ENCODE measurements at places on chromosomes 2 and 18. TPM values are rescaled to one million over a fixed set of nuclear protein-coding genes. Genes with fewer than 3 reads are reported as not detected.

The CCBE1 gene
- not detected for total RNA-seq

The ASB18 gene
- not detected for total RNA-seq

The CASP10 gene
- total RNA-seq, result 12.7 TPM

The C2orf15 gene
- total RNA-seq, result 0.26 TPM

The LAMA3 gene
- not detected for total RNA-seq

The FAM161A gene
- total RNA-seq, result 4.5 TPM

The CCDC68 gene
- total RNA-seq, result not detected

The EPC2 gene
- total RNA-seq, result 25.4 TPM

The STPG4 gene
- 0.16 TPM for total RNA-seq

The CKAP2L gene
- 17.9 TPM for total RNA-seq

The MC5R gene
- not detected for total RNA-seq

The SIGLEC15 gene
- not detected for total RNA-seq

The CCNT2 gene
- 48.5 TPM for total RNA-seq

The ABCB11 gene
- total RNA-seq, result not detected

The CFLAR gene
- total RNA-seq, result 415 TPM

The IL18R1 gene
- 50.2 TPM for total RNA-seq

The SH2D6 gene
- total RNA-seq, result 0.96 TPM

The CTAGE1 gene
- total RNA-seq, result not detected

The SERPINB12 gene
- total RNA-seq, result not detected

The AGXT gene
- not detected for total RNA-seq

The ACTR1B gene
- total RNA-seq, result 122 TPM

The SMYD5 gene
- total RNA-seq, result 62.7 TPM

The ABCG5 gene
- total RNA-seq, result not detected

The RESP18 gene
- total RNA-seq, result not detected

The ROCK2 gene
- total RNA-seq, result 24.4 TPM

The IHH gene
- total RNA-seq, result not detected

The COL4A4 gene
- not detected for total RNA-seq

The LYG1 gene
- total RNA-seq, result 2.1 TPM
